Activated T-helper 1 cell treated with anti-CD3 and anti-CD28 coated beads, Interleukin-12 subunit alpha, Interleukin-12 subunit beta, Interleukin-2, Interleukin-4 antibody, amounts not matched to agents 30 ng/mL and 10 ng/mL and 1 ng/mL, durations not matched to agents 14 hours and 24 hours and 36 hours (primary cell): ENCODE measurements at places on chromosomes 1 and 21. TPM values are rescaled to one million over a fixed set of nuclear protein-coding genes. Genes with fewer than 3 reads are reported as not detected.
A peak's percentile ranks its signal among the peaks of the same experiment; 100 is the strongest.

DNA sequence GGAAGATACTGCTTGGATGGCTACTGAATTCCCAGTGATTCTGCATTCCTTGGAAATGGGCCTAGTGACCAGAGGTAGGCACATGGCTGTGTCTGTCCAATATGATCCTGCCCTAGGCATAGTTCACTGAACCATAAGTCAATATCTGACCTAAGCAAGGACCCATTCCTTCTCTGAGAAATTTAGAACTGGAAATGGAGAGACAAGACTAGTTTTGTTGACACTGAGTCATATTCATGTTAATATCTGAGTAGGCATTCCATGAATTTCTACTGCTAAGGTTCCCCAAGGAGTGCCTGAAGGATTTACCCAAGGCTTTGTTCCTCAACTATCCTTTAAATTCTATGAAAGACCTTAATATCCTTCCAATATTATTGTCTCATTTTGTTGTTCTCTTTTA is 329.8 kb upstream of the BEND5 start:
- no peak overlapping the region for H3K4me3 ChIP-seq
- H3K4me1 ChIP-seq, result no peaks in the 10 kb centered on the region
- no peaks in the 10 kb centered on the region for H3K27me3 ChIP-seq
- no peak for DNase-seq
- no peaks in the 10 kb centered on the region for H3K36me3 ChIP-seq

DNA sequence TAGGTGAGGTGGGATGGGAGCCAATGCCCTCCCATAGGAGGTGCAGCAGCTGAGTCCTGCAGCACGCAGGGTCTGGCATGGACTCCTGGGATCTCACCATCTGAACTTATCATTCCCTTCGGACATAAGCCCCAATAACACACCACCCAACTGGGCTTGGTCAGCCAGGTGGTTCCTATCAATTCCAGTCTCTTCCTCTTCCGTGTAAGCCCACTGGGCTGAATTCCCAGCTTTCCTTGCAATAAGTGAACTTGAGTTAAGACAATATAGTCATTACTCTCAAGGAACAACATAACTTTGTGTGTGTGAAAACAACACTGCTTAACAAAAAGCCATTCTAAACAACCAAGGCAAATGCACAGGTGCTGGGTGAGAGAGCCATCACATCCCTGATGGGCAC is 86.6 kb upstream of the EDN2 start:
- H3K27ac ChIP-seq, result no peak overlapping the region
- peaks cover 48% of the 10 kb centered on the region for H3K4me1 ChIP-seq

DNA sequence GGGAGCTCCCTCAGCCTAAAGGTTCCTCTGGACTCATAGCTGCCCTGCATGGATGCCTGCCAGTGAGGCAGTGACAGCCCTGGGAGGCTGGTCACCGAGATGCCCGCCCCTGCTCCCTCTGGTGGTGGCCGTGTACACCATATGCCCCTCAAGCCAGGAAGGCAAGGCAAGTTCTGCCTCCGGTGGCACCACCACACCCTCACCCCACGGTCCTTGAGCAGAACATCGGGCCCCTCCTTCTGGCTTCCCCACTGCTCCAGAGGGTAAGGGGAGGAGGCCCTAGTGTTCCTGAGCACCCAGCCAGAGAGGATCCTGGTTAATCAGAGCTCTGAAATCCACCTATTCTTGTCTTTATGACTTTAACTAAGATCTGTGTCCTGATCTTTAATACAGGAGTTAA is 1.5 kb upstream of the S100A14 start:
- no peaks in the 10 kb centered on the region for H3K36me3 ChIP-seq
- H3K27ac ChIP-seq, result no peak overlapping the region
- DNase-seq, result peak; percentile 63
- no peaks in the 10 kb centered on the region for H3K27me3 ChIP-seq
- H3K4me1 ChIP-seq, result peaks cover 8% of the 10 kb centered on the region

GRCh38 chr1:54410359-54410758 is 4.2 kb upstream of the SSBP3 start:
- H3K27ac ChIP-seq, result no peak overlapping the region
- peaks cover 5% of the 10 kb centered on the region for H3K36me3 ChIP-seq
- no peak for DNase-seq
- peaks cover 49% of the 10 kb centered on the region for H3K4me1 ChIP-seq

- DNase-seq, result no peak
- no peaks in the 10 kb centered on the region for H3K27me3 ChIP-seq
- H3K4me3 ChIP-seq, result no peak overlapping the region
- no peaks in the 10 kb centered on the region for H3K36me3 ChIP-seq
- no peaks in the 10 kb centered on the region for H3K4me1 ChIP-seq
Measured at GRCh38 chr1:55054396-55054795, 15.0 kb downstream of the PCSK9 start.

GRCh38 chr1:56255516-56256152 is 323.7 kb downstream of the PLPP3 start:
- no peaks in the 10 kb centered on the region for H3K4me1 ChIP-seq
- H3K36me3 ChIP-seq, result no peaks in the 10 kb centered on the region
- no peak for DNase-seq

GRCh38 chr1:46302641-46303037 is 777 bp downstream of the LRRC41 start:
- H3K36me3 ChIP-seq, result peaks cover 19% of the 10 kb centered on the region
- H3K27ac ChIP-seq, result peak overlapping the region; percentile 99
- no peaks in the 10 kb centered on the region for H3K27me3 ChIP-seq
- H3K4me1 ChIP-seq, result peaks cover 33% of the 10 kb centered on the region

DNA sequence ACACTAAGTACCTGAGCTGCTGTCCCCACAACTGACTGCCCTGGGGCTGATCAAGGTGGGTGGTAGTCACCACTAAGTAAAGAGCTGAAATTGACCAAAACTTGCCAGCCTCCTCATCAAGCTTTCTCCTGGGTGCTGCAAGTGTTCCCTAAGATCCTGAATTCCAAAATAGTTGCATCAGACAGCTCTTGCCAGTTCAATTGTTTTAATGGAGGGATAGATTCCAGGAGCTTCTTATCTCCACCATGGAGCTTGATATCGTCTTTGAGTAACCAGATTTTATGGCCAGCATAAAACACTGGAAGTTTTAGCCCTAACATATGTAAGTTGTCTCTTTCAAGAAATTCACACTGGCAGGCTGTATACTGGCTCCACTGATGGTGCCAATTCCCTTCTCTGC is 90.3 kb downstream of the NID1 start:
- no peak overlapping the region for H3K27ac ChIP-seq
- H3K4me3 ChIP-seq, result no peak overlapping the region
- peaks cover 10% of the 10 kb centered on the region for H3K27me3 ChIP-seq
- H3K4me1 ChIP-seq, result peaks cover 16% of the 10 kb centered on the region
- no peak for DNase-seq
- no peaks in the 10 kb centered on the region for H3K36me3 ChIP-seq

GRCh38 chr1:64527165-64527564 is 57.2 kb downstream of the CACHD1 start:
- no peak overlapping the region for H3K4me3 ChIP-seq
- H3K4me1 ChIP-seq, result no peaks in the 10 kb centered on the region
- no peak for DNase-seq
- H3K36me3 ChIP-seq, result no peaks in the 10 kb centered on the region

- H3K27me3 ChIP-seq, result no peaks in the 10 kb centered on the region
- H3K4me1 ChIP-seq, result peaks cover 24% of the 10 kb centered on the region
- H3K27ac ChIP-seq, result no peak overlapping the region
- H3K4me3 ChIP-seq, result no peak overlapping the region
- DNase-seq, result no peak
- H3K36me3 ChIP-seq, result peaks cover 4% of the 10 kb centered on the region
Measured at GRCh38 chr1:58849551-58849950, 65.7 kb upstream of the JUN start.

- H3K36me3 ChIP-seq, result no peaks in the 10 kb centered on the region
- no peak overlapping the region for H3K27ac ChIP-seq
- no peak for DNase-seq
Measured at GRCh38 chr1:205359771-205360565, 3.2 kb upstream of the KLHDC8A start.

- no peak for DNase-seq
- H3K36me3 ChIP-seq, result no peaks in the 10 kb centered on the region
- no peak overlapping the region for H3K4me3 ChIP-seq
- H3K27me3 ChIP-seq, result no peaks in the 10 kb centered on the region
- H3K4me1 ChIP-seq, result no peaks in the 10 kb centered on the region
Measured at GRCh38 chr1:43878854-43879253, 54.7 kb upstream of the ARTN start.

DNA sequence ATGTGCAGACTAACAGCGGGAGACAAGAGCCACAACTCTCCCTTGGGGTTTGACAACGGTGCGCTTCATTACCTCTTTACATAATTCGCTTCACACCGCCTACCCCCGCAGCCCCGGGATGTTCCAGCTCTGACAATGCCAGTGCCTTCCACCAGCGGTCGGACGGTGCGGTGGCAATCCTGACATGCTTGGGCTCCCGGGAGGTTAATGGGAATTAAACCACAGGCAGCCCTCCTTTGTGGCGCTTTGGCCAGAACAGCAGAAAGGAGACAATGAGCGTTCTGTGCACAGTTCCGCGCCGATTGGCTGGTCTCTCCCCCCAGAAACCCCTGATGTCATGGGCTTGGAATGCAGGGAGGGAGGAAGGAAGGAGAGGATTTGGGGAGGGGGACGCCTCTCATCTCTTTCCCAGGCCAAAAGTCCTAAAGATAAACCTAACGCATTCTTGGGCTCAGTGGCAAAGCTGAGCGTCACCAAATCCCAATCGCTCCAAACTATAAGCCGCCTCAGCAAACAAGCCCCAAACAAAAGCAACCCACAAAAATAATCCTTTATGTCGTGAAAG is 1.3 kb downstream of the CNN3 start:
- H3K4me3 ChIP-seq, result peak overlapping the region; percentile 78
- no peak overlapping the region for H3K27ac ChIP-seq
- peaks cover 2% of the 10 kb centered on the region for H3K36me3 ChIP-seq
- no peak for DNase-seq
- peaks cover 43% of the 10 kb centered on the region for H3K27me3 ChIP-seq
- peaks cover 21% of the 10 kb centered on the region for H3K4me1 ChIP-seq

- peaks cover 52% of the 10 kb centered on the region for H3K27me3 ChIP-seq
- H3K4me1 ChIP-seq, result peaks cover 12% of the 10 kb centered on the region
- no peak overlapping the region for H3K27ac ChIP-seq
- no peak overlapping the region for H3K4me3 ChIP-seq
Measured at GRCh38 chr1:184389446-184389845, 2.6 kb downstream of the C1orf21 start.

GRCh38 chr1:156203331-156203730 is 9.4 kb downstream of the SLC25A44 start:
- H3K27me3 ChIP-seq, result no peaks in the 10 kb centered on the region
- no peak overlapping the region for H3K4me3 ChIP-seq
- DNase-seq, result no peak

GRCh38 chr1:7043719-7044535 is 258.7 kb downstream of the CAMTA1 start:
- DNase-seq, result no peak
- H3K4me1 ChIP-seq, result no peaks in the 10 kb centered on the region
- H3K36me3 ChIP-seq, result no peaks in the 10 kb centered on the region
- H3K27me3 ChIP-seq, result peaks cover 5% of the 10 kb centered on the region
- H3K27ac ChIP-seq, result no peak overlapping the region

DNA sequence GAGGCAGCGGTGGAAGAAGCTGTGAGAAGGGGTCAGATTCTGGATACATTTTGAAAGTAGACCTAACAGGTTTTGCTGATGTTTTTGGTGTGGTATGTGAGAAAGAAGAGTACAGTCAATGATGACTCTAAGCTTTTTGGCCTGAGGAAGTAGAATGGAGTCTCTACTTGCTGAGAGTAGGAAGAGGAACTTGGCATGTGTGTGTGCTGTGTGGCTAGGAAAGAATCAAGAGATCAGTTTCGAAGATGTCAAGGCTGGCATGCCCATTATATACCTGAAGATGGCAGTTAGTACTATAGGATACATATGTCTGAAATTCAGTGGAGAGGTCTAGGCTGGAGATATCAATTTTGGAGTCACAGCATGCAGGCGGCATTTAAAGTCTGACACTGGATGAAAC is 64.4 kb downstream of the MAB21L3 start:
- no peak for DNase-seq
- H3K4me3 ChIP-seq, result no peak overlapping the region
- no peaks in the 10 kb centered on the region for H3K4me1 ChIP-seq
- peaks cover 2% of the 10 kb centered on the region for H3K27me3 ChIP-seq
- H3K36me3 ChIP-seq, result no peaks in the 10 kb centered on the region

- H3K4me1 ChIP-seq, result peaks cover 3% of the 10 kb centered on the region
- no peak overlapping the region for H3K4me3 ChIP-seq
Measured at GRCh38 chr1:39043513-39043912, 17.4 kb downstream of the NDUFS5 start.

The CCDC17 gene
- 2.5 and 2.8 TPM in 2 replicates for total RNA-seq

The S100A3 gene
- not detected in 2 replicates for total RNA-seq

The FLG2 gene
- not detected in 2 replicates for total RNA-seq

The CACNA1E gene
- total RNA-seq, result not detected in 2 replicates

The TP73 gene
- total RNA-seq, result 1.4 and 1.5 TPM in 2 replicates

The GPR157 gene
- total RNA-seq, result 2.8 and 3.8 TPM in 2 replicates

The TNFAIP8L2 gene
- 38.0 and 38.5 TPM in 2 replicates for total RNA-seq

The PTCH2 gene
- total RNA-seq, result 1.3 and 1.5 TPM in 2 replicates

The USP21 gene
- total RNA-seq, result 32.9 and 38.2 TPM in 2 replicates

The CDC7 gene
- 19.9 and 23.1 TPM in 2 replicates for total RNA-seq

The CD2 gene
- 651 and 685 TPM in 2 replicates for total RNA-seq
